ENCODE measurements at places on chromosomes 12 and 14.

- peak; percentile 80 for DNase-seq
Observed at GRCh38 chr14:106511006-106511799, 984.8 kb downstream of the TMEM121 start.

GRCh38 chr14:95346820-95347219 is 27.1 kb upstream of the CLMN start:
- DNase-seq: no peak

GRCh38 chr12:89552376-89552775 is 26.5 kb upstream of the POC1B start:
- DNase-seq: no peak

- no peak for DNase-seq
Observed at GRCh38 chr14:93304771-93305170, 28.1 kb downstream of the BTBD7 start.

DNA sequence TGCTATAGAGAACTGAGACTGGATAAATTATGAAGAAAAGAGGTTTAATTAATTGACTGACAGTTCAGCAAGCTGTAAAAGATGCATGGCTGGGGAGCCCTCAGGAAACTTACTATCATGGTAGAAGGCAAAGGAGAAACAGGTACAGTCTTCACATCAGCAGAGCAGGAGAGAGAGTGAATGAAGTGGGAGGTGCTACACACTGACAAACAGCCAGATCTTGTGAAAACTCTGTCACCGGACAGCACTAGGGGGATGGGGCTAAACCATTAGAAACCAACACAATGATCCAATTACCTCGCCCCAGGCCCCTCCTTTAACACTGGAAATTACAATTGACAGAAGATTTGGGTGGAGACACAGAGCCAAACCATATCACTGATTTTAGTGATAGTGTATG is 682.4 kb downstream of the SLC16A7 start:
- DNase-seq: no peak

GRCh38 chr12:132415327-132416120 is 74.4 kb upstream of the FBRSL1 start:
- DNase-seq: no peak

DNA sequence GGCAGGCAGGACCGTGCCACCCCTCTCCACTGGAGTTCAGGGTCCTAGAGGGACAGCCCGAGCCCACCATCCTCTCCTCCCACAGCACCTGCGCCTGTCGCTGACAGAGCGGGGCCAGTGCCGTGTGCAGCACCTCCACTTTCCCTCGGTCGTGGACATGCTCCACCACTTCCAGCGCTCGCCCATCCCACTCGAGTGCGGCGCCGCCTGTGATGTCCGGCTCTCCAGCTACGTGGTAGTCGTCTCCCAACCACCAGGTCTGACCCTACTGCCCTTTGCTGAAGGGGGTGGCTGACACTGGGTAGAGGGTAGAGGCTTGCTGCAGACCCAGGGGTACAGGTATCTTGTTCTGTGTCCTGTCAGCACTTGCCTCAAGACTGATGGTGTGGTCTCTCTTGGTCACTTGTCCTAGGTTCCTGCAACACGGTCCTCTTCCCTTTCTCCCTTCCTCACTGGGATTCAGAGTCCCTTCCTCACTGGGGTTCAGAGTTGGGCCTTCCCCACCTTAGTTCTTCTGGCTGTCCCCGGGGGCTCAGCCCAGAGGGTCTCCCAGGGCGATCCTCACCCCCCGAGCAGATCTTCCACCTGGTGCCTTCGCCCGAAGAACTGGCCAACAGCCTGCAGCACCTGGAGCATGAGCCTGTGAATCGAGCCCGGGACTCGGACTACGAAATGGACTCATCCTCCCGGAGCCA is 42.0 kb downstream of the SH2B3 start:
- DNase-seq: no peak

DNA sequence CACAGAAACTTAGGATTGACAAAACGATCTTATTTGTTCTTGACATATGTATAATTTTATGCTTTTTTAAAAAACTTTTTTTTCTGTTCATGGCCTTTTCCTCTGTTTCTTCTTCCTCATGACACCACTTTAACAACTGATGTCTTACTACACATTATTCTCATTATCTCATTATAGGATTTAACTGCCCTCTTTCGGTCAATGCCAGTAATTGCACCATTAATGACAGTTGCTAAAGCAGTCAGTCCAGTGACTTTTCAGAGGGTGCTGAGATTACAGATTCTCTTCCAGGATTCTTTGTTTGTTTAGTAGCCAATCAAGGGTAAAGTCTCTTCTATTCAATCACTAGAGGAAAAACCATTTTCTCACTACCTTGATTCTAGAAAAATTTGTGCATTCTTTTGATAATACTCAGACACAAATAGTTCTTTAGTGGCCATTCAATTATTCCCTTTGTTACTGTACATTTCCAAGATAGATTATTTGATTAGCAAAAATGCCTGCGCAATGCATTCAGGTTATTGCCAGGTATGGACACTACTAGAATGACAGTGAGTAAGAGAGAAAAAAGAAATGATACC is 50.1 kb downstream of the KLRG1 start:
- no peak for DNase-seq

DNA sequence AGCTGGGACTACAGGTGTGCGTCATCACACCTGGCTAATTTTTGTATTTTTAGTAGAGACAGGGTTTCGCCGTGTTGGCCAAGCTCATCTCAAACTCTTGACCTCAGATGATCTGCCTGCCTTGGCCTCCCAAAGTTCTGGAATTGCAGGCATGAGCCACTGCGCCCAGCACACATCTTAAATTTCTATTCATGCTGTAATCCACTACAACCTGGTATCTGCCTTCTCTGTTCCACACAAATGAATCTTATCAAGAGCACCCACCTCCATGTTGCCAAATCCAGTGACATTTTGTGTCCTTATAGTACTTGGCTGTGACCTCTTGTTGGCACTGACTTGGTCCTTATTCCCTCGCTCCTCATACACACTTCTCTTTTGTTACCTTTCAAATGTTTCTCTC is 5.8 kb upstream of the BICD1 start:
- DNase-seq: no peak

DNA sequence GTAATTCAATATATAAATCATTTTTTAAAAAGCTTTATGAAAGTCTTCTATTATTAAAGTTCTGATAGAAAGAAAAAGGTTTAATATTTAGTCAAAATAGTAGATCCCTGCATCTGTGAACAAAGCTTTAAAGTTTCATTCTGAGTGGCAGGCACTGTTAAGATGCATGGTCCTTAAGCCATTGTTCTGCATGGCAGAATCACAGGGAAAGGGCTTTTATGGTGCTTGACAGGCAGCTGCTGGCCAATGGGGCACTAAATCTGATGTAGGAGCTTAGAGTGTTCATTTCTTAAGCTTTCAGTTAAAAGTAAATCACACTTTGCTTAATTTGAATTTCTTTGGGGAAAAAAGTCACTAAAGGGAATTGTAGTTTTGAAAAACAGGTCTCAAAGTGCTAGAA is 148.2 kb downstream of the PLEKHA5 start:
- no peak for DNase-seq

- DNase-seq: no peak
Observed at GRCh38 chr12:131721548-131721947, 10.7 kb downstream of the SFSWAP start.

DNA sequence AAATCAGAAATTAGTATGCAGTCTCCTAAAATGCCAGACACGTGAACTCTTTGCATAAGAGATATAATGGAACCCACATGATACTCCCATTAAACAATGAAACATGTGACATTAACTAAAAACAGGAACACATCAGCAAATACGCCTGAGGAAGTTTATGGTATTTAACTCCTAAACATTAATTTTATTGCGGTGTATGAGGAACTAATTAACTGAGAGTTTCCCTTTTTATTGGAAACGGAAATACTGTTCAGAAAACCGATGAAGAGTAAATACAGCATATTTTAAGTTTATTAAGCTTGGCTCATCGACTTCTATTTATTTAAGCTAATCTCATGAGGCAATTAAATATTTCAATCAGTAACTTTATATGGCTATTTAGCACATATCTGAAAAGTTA is 290.3 kb downstream of the SOX5 start:
- DNase-seq: no peak

DNA sequence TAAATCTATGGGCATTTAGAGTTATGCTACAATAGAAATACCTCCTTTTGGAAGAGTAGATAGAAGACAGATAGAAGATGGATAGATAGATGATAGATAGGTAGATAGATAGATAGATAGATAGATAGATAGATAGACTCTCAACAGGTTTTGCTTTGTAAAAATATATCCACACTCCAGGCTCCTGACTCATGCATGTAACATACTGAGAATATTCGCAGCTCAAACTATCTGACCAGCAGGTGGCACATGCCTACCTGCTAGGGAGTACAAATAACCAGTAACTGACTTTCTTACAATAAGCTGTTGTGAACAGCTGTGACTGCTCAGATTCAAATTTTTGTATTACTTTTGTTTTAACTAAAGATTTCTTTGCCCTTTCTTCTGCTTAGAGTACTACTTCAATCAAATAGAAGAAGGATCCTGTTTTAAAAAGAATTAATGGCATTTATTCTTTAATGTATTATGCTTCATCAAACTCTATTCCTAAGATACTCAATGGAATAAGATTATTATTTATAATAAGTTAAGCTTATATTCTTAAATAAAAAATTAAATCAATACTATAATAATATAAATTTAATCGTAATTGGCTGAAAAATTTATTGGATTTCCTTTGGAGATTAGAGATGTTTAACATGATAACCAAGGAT is 15.8 kb upstream of the CPNE8 start:
- DNase-seq: no peak

DNA sequence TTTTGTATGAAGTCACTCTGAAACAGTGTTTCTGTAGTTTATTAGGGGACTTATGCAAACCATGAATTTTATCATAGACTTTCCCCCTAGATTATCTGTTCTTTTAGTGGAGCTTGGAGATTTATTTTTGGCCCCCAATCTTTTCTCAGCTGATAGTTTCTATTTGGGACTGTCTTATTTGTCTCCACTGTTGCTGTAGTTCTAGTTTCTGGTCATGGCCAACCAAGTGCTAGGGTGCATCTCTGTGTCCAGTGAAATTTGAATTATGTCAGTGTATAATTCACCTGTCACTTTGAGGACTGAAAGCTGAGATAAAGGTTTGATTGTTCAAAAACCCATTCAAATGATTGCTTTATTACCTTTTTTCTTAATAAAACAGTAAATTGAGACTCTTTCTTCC is 61.3 kb downstream of the KTN1 start:
- DNase-seq: no peak

GRCh38 chr12:57518176-57518919 is 2.0 kb downstream of the DDIT3 start:
- no peak for DNase-seq

DNA sequence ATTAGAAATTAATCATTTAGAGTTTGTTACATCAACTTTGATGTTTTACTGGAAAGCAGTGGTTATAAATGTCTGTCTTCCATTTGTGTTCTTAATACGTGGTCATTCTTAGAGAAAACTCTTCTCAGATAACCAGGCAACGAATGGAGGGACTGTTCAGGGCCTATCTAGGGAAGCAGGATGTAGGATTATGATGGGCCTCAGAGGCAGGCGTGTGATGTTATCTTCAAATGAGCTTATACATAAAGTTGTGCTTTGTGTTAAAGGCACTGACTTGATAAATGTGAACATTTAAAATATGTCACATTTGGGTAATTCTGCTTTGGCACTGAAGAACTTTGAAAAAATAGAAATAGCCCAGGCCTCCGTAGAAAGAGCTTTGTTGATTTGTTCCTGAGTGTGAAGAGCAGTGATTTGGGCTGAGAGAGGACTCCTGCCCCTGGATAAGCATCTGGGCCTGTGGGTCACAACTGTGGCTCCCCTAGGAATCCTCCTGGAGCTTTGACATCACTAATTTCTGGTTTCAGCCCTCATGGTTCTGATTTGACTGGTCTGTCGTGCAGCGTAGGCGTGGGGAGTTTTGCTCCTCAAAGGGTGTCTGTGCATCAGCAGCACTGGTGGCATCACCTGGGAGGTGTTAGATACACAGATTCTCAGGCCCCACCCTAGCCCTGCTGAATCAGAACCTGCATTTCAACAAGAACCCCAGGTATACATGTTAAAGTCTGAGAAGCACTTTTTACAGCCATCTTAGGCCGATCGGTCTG is 55.4 kb downstream of the SAMD4A start:
- DNase-seq: no peak

GRCh38 chr12:2681450-2682205 is 113.1 kb upstream of the FKBP4 start:
- no peak for DNase-seq

- no peak for DNase-seq
Observed at GRCh38 chr12:65916991-65917695, 92.9 kb downstream of the HMGA2 start.

GRCh38 chr12:25455696-25456095 is 97.4 kb downstream of the LMNTD1 start:
- no peak for DNase-seq

DNA sequence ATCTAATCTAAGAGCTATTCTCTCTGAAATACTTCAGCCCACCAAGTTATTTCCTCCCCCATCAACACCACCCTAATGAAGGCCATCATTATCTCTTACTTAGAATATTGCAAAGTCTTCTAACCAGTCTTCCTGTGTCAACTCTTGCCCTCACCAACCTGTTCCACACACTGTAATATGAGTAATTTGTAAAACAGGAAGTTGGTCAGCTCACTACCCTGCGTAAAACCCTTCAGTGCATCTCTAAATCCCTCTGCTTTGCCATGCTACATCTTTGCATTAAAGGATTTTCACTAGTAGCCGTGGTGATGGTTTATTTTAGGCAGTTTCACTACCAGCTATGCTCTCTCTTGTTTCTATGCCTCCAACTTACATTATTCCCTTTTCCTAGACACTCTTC is 70.0 kb downstream of the KIF21A start:
- DNase-seq: peak; percentile 70

GRCh38 chr12:33322519-33322918 is 117.1 kb downstream of the SYT10 start:
- no peak for DNase-seq

DNA sequence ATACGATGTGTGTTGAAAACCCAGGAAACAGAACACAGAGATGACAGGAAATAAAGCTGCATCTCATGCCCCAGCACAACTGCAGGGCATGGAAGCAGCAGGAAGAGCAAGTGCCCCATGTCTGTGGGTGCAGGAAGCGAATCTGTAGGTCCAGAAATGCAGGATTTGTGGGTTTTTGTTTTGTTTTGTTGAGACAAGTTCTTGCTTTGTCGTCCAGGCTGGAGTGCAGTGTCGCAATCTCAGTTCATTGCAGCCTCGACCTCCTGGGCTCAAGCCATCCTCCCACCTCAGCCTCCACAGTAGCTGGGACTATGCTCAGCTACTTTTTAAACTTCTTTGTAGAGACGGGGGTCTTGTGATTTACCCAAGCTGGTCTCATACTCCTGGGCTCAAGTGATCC is 6.2 kb upstream of the RPS6KL1 start:
- no peak for DNase-seq

- no peak for DNase-seq
Observed at GRCh38 chr14:106109337-106109736, 583.0 kb downstream of the TMEM121 start.
